ENCODE measurements at places on chromosomes 11 and 22.

GRCh38 chr11:34274712-34275398, 83.0 kb downstream of the ABTB2 start:
- peak; percentile 85 for DNase-seq

DNA sequence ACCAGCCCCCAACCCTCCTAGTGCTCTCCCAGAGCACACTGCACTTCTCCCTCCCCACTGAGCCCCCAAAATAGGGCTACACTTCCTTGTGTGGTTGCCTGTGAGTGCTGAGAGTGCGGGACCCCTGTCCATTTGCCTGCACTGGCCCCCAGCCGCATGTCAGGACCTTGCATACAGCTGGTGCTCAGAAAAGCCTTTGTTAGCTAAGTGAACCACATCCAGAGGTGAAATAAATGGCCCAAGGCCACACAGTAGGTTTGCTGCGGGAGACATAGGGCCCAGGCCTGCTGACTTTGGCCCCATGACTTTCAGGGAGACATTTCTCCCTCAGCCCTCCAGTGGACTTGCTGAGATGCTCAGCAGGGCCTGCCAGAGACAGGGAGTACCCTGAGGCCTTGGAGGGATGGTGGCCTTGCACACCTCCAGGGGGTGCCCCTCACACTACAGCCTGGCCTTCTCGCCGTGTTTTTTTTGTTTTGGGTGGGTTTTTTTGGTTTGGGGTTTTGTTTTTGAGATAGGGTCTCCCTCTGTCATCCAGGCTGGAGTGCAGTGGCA, 10.2 kb downstream of the SSTR3 start:
- DNase-seq = no peak

DNA sequence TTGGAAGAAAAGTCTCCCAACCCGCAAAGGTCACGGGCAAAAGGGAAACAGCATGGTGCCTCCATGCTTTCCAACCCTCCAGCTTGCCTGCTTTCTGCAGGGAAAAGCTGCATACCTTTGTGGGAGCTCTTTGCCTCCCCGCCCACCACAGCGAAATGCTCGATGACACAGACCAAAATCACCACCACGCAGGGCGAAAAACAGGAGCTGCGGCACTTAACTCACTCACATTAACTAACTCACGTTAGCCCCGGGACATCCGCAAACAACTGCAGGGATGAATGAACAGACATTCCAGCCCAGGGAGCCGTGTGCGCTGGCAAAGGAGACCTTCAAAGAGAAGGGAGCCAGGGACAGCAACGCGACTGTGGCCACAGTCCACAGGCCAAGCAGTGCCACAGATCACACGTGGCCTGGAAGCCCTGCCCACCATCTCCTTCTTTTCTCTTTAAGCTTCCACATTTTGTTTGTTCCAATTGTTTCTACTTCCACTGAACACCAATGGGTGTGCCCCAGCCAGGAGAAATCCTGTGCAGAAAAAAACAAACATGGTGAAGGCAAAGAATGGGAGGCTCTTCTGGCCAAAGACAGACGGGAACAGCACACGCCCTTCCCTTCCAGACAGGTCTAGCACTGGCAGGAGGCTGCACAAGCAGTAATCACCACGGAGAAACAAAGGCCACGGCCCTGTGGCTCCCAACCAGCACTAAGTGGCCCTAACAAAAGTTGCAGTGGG, 39.3 kb downstream of the DUSP8 start:
- DNase-seq = no peak

GRCh38 chr11:60910711-60911380, 3.1 kb upstream of the TMEM109 start:
- DNase-seq = no peak

- no peak for DNase-seq
These were observed 258.4 kb downstream of the GRM5 start for GRCh38 chr11:88807349-88807748.

- peak; percentile 86 for DNase-seq
These were observed 4.1 kb upstream of the PLAAT2 start for GRCh38 chr11:63567044-63567840.

- no peak for DNase-seq
These were observed 23.6 kb upstream of the ALKBH3 start for GRCh38 chr11:43856993-43857392.

- no peak for DNase-seq
These were observed 4.5 kb downstream of the SHISA8 start for GRCh38 chr22:41910050-41911000.

- DNase-seq = no peak
These were observed 536 bp downstream of the YWHAH start for GRCh38 chr22:31944700-31945442.

- DNase-seq = peak; percentile 46
These were observed 2.0 kb downstream of the ANO3 start for GRCh38 chr11:26333906-26334305.

DNA sequence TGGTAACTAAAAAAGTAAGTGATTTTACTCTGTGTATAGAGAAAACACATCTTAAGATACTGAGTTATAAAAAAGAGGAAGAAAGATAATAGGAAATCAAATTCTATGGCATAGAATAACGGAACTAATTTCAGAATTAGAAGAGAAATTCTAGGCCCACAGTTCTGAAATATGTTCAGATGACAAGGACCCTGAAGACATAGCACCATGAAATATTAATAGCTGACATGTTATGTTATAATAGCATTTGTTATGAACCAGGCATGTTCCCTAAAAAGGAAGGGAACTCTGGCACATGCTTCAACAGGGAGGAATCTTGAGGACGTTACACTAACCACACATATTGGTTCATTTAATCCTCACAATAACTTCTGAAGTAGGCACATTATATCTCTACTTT, 32.7 kb downstream of the PRDM10 start:
- no peak for DNase-seq
